ENCODE measurements at places on chromosomes 12 and 14. TPM values are rescaled to one million over a fixed set of nuclear protein-coding genes. Genes with fewer than 3 reads are reported as not detected.

DNA sequence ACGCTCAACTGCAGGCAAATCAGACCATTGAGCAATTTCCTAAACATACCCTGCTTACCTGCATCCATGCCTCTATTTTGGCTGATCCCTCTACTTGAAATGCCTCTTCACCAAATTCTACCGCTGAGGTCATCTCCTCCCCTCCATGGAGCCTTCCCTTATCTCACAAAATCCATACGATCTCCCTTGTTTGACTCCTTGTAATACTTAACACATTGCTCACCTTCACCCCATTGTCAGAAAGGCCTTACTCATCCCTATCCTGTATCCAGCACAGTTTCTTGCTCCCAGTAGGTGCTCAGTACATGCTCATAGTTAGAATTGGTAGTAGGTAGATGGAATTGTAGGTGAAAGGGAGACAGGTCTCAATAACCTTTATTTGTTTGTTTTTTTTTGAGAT is 5.4 kb downstream of the DDN start:
- DNase-seq, result no peak

- DNase-seq, result no peak
Observed at GRCh38 chr12:124389725-124390441, 95.0 kb downstream of the RFLNA start.

Gene C3AR1
- 7.3 TPM for total RNA-seq

Gene KRT77
- not detected for total RNA-seq

Gene BICD1
- total RNA-seq, result 9.7 TPM

Gene KRT3
- not detected for total RNA-seq

Gene ADAM20
- total RNA-seq, result 0.57 TPM

Measured in right cardiac atrium (tissue), 5 donors.